NCI-H748 treated with DMSO at 0.1 percent for 48 hours (cell line): ENCODE measurements at places on chromosomes 4 and X.
A peak's percentile ranks its signal among the peaks of the same experiment; 100 is the strongest.

- DNase-seq = no peak
Observed at GRCh38 chr4:106421441-106422296, 53.1 kb upstream of the GIMD1 start.

- DNase-seq = no peak
Observed at GRCh38 chr4:150323406-150324325, 245.4 kb downstream of the DCLK2 start.

GRCh38 chrX:110509755-110510532 lies 151.3 kb downstream of the RTL9 start:
- DNase-seq = no peak

DNA sequence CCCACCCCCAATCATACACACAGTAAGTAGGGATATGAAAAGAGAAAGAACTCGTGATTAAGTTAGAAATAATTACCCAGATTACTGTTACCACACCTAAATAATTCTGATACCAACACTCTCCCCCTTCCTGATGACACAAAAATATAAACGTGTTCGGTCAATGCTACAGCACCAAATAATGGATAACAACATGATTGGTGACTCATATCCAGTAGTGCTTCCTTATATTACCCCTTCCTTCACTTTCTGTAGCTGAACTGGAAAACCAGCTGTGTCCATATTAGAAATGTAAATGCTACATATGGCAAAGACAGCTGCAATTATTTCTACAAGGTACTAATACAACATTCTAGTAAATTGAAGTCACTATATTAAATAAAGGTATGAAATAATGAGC lies 20.8 kb downstream of the EIF4E start:
- DNase-seq = no peak

DNA sequence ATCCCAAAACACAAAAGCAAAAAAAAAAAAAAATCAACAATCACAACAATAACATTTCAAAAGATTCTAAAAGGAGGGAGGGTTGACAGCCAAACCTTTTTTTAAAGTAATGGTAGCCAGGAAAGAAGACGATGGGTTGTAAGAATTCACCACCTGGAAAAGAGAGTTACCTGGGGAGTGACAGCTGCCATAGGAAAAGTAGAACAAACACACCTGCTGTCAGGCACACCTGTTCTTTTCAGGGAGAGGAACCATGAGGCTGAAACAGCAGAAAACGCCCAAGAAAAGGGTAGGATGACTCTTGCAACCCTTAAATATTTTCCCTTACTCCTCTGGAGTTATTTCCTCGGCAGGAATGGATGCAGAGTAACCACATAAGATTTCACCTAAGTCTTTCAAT lies 388.4 kb upstream of the TEX13C start:
- DNase-seq = peak; percentile 51

DNA sequence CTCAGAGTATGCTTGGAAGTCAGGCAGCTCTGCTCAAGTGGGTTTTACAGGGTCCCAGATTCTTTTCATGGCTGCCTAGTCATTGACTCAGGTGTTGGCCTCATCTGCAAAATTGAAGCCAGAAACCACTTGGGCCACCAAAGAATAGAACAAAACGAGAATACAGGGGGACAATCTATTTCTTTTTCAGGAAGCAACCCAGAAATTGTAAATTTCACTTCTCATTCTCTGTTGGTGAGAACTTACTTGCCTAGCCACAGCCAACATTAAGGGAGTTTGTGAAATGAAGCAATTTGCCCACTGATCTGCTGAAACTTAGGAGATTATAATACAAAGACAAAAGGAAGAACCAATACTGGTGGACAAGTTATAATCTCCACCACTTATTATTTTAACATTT lies 8.6 kb upstream of the TKTL2 start:
- no peak for DNase-seq

DNA sequence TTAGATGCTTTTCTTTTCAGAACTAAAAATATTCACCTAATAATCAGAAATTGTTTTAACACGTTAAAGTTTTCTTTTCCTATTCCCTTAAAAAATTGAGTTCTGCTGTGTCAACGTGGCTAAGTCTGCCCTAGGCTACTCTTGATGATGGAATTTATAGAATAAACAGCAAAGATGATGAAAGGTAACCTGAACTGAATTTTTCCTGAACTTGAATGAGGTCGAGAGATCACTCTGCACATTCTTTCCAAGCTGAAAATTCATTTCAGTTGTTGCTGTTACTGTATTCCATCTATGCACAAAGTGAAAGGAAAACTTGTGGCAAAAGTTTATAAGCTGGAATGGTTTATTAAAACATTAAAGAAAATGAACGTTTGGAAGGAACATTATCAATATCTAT lies 245.9 kb upstream of the GIMD1 start:
- DNase-seq = no peak

GRCh38 chr4:160819791-160820190 lies 1344.0 kb downstream of the FSTL5 start:
- DNase-seq = no peak

DNA sequence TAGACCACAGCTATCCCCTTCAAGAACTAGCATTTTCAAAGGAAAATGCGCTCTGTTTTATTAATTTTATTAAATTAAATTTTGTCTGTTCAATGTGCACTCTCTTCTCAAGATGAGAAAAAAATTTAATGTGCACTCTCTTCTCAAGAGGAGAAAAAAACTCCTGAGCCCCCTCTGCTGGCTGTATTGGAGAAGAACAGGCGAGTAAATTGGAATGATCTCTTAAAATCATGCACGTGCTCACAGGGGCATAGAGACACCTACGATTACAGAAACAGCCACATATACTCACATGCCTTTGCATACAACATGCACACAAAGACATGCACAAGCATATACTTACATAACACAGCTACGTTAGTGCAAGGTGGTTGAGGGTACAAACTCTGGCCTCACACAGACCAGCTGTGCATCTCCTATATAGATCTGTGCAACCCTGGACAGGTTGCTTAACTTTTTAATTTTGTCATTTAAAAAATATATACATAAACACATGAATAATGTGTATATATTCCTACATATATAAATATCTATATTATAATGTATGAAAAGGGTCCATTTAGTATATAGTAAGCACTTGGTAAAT lies 176.2 kb upstream of the CXorf66 start:
- peak; percentile 13 for DNase-seq

DNA sequence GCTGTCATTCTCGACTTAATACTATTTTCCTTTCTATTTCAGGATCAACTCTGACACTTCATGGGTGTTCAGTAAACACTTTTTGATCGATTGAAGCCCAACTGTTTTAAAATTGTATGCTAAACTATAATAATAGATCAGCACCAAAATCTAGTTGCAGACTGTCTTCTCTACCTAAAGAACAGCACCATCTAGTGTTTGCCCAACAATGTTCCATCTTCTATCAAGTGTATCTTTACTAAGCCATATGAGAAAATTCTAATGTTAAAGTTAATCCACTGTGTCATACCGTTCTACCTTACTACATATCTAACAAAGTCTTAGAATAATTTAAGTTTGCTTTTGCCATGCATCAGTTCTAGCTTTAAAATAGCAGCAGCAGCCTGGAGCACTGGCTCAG lies 113.0 kb upstream of the PRDX4 start:
- peak; percentile 45 for DNase-seq

GRCh38 chr4:165915215-165915614 lies 42.2 kb downstream of the TLL1 start:
- DNase-seq = no peak

GRCh38 chrX:71998836-71999509 lies 88.3 kb downstream of the NHSL2 start:
- no peak for DNase-seq

DNA sequence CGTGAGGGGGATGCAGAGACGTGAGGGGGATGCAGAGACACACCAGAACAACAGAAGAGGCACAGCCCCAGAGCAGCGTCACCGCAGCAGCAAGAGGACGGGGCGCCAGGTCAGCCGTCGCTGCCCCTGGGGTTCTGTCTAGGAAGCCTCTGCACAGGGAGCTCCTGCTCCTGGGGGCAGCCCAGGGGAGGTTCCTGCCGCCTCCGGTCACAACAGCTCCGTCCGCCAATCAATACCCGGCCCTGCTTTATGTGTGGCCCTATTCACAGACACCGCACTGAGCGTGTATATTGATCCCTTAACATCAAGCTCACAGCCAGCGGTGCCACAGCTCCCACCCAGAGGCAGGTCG lies 69.6 kb downstream of the FAM53A start:
- DNase-seq = no peak

GRCh38 chr4:128298852-128299251 lies 11.2 kb upstream of the PGRMC2 start:
- no peak for DNase-seq

DNA sequence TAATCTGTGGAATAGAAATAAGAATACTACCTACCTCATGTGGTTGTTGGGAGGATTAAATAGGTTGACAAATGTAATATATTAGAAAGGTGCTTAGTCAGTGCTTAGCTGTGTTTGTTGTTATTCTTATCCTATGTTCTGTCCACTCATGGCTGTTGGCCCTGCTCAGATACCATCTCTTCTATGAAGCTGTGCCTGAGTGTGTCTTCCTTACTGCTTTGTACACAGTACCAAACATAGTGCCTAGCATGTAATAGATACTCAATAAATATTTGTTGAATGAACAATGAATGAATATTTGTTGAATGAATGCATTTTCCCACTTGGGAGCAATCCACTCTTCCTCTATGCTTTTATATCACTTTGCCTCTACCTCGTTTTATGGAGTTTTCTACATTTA lies 57.2 kb downstream of the NHS start:
- peak; percentile 59 for DNase-seq

- no peak for DNase-seq
Observed at GRCh38 chrX:101080326-101081124, 1.8 kb downstream of the TMEM35A start.

GRCh38 chr4:156515295-156515694 lies 456.3 kb downstream of the PDGFC start:
- DNase-seq = no peak

- DNase-seq = no peak
Observed at GRCh38 chr4:38310446-38311043, 350.3 kb downstream of the PTTG2 start.

- DNase-seq = no peak
Observed at GRCh38 chr4:145058256-145058655, 39.7 kb downstream of the ANAPC10 start.

GRCh38 chr4:76492055-76492454 lies 57.0 kb downstream of the SHROOM3 start:
- no peak for DNase-seq

- no peak for DNase-seq
Observed at GRCh38 chr4:11440481-11441193, 11.9 kb upstream of the HS3ST1 start.

- no peak for DNase-seq
Observed at GRCh38 chr4:187940299-187940698, 55.3 kb upstream of the ZFP42 start.

DNA sequence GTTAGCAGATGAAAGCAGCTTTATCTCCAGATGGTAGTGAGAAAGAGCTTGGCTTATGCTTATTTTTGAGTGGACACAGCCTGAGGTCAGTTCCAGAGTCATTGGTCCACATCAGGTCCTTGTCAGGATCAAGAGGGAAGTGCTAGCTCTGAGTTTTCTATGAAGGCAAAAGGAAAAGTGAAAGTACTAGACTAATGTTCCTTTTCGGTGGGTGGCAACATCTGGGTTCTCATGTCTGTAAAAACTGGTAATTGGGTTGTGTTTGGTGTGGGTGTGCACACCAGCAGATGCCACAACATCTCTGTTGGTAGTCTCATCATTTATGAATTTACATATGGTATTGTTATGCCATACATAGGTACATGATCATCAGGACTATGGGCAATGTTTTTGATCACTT lies 210.5 kb downstream of the PWWP3B start:
- no peak for DNase-seq

DNA sequence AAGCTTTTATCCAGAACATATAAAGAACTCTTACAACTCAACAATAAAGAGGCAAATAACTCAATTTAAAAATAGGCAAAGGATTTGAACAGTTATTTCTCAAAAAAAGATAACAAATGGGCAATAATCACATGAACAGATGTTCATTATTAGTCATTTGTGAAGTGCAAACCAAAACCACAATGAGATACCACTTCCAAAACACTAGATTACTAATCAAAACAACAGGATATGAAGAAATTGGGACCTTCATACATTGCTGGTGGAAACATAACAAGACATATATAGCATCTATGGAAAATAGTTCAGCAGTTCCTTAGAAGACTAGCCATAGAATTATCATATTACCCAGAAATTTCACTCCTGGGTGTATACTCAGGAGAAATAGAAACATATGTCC lies 224.6 kb downstream of the FBXO8 start:
- no peak for DNase-seq

GRCh38 chr4:171650543-171650942 lies 162.7 kb upstream of the GALNTL6 start:
- DNase-seq = no peak

- no peak for DNase-seq
Observed at GRCh38 chrX:19991350-19991718, 473 bp upstream of the BCLAF3 start.

GRCh38 chrX:26871967-26872366 lies 591.2 kb downstream of the PPP4R3C start:
- DNase-seq = no peak

- DNase-seq = no peak
Observed at GRCh38 chr4:169071747-169072146, 61.7 kb upstream of the CBR4 start.

DNA sequence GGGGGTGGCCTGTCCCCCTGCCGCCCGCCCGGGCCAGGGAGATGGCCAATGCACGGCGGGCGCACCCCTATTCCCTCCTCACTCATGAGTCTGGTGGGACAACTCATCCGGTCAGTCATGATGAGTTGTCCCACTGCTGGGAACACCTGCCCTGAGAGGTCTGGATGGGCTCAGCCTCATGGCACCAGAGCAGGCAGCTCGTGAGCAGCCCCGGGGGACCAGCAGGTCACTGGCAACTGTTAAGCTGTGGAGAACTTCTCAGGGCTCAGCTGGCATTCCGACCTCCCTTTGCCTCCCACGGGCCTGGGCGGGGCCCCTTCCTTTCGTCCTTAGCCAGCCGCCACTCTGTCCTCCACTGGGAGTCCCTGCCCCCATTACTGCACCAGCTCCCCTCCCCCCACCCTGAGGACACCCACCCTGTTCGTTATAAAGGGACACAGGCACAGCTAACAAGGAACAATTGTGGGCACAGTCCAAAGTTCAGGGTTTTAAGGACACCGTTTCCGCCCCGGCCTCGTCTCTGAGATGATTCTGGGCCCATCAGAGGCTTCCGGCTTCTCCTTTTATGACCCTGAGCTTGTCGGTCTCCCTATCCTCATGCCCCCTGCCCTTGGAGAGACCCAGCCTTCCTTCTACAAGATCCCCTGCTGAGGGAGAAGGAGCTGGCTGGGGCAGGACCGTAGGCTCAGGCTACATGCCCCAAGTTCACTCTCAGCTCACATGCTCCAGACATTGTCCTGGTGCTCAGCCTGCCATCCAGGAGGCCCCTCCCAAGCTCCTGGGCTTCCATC lies 14.6 kb upstream of the KIAA0232 start:
- DNase-seq = no peak

GRCh38 chrX:130393451-130394074 lies 8.1 kb upstream of the GPR119 start:
- DNase-seq = peak; percentile 19

- DNase-seq = no peak
Observed at GRCh38 chr4:179110816-179111215, 1668.6 kb upstream of the AGA start.

GRCh38 chr4:186392017-186392416 lies 126.0 kb downstream of the F11 start:
- no peak for DNase-seq
